ENCODE measurements at places on chromosomes 6 and 20.
A peak's percentile ranks its signal among the peaks of the same experiment; 100 is the strongest.

- no peak for DNase-seq
Observed at GRCh38 chr20:4606051-4606450, 115.7 kb upstream of the PRND start.

- DNase-seq, result no peak
Observed at GRCh38 chr20:44129911-44130718, 56.9 kb downstream of the JPH2 start.

DNA sequence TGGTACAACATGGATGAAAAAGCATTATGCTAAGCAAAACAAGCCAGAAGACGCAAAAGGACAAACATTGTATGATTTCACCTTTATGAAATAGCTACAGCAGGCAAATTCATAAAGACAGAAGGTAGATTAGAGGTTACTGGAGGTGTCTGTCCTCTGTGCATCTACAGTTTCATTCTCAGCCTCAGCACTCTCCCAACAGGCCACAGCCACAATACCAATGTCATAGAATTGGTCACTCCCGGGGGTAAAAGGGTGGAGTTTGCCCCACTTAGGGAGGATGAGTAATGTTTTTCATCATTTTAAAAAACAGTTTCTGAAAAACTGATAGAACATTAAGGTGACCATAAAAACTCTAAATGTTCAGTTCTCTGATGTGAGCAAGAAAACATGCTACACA lies 17.2 kb upstream of the TMX4 start:
- DNase-seq, result no peak

- DNase-seq, result peak; percentile 13
Observed at GRCh38 chr6:159969204-159969912, 476 bp downstream of the IGF2R start.

GRCh38 chr6:22448291-22448711 lies 121.1 kb upstream of the HDGFL1 start:
- no peak for DNase-seq

GRCh38 chr6:44094403-44095242 lies 32.6 kb downstream of the MRPL14 start:
- no peak for DNase-seq

DNA sequence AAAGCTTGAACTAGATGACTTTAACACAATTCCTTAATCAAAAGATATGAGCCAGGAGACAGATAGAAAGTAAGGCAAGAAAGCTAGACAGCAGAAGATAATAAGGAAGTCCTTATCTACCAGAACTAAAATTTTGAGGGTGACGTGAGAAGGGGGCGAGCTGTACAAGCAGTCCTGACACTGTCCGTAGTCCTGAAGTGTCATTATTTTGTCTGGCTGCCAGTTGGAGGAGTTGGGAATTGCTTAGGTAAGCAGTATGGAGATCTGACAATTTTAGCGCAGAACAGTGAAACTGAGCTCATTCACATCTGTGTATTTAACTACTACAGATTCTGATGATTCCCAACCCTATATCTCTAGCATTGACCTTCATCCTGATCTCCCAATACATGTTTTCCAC lies 25.8 kb upstream of the CEP85L start:
- DNase-seq, result no peak

- no peak for DNase-seq
Observed at GRCh38 chr6:13113981-13114593, 214.2 kb downstream of the TBC1D7 start.

- DNase-seq, result no peak
Observed at GRCh38 chr6:95364016-95364604, 213.2 kb upstream of the MANEA start.

DNA sequence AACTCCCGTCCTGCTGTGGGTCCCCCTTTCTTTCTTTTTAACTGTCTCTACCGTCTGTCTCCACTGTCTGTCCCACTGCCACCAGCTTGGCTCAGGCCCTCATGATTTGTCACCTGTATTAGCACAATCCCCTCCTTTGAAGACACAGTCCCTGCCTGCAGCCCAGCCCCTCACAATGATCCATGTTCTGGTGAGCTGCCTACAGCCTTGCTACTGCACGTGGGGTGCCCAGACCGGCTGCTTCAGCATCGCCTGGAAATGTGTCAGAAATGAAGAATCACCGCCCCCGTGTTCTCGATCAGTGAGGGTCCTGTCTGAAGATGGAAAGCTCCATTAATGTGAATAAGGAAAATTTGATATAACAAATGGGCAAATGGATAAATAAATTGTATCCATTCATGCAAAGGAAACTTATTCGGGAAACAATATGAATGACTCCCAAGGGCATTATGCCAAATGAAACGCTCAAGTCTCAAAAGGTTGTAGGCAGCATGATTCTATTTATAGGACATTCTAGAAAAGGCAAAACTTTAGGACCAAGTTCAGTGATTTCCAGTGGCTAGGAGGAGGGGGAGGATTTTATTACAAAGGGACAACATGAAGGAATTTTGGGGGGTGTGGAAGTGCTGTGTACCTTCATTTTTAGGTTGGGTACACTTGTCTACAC lies 59.4 kb upstream of the CD83 start:
- DNase-seq, result no peak

DNA sequence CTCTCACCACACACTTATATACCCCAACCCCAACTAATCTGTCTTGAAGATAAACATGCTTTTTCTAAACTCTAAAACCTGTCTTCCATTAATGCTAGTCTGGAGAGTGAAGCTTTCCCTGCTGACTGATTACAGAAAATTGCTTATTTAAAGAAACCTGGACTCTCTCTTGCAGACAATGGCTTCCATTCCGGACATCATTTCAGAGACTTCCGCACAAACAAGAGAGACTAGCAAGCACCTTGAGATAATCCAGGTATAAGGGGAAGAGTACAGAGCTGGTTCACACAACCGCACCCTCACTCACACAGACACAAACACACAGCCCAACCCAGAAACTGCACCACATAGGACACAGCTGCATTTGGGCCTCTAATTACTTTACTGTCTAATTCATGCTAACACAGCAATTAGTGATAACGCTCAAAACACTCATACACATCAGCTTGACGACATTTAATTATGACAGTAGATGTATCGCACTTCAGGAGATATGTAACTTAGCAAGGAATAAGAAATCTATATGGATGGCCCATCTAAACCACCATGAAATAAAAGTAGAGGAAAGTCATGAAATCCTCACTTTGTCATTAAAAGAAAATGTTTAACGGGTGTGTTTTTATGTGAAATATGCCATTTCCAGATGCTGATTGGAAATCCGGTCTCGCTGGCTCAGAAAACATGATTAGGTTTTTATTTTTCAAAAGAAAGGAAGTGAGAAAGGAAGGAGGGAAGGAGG lies 138.1 kb upstream of the JARID2 start:
- DNase-seq, result no peak

DNA sequence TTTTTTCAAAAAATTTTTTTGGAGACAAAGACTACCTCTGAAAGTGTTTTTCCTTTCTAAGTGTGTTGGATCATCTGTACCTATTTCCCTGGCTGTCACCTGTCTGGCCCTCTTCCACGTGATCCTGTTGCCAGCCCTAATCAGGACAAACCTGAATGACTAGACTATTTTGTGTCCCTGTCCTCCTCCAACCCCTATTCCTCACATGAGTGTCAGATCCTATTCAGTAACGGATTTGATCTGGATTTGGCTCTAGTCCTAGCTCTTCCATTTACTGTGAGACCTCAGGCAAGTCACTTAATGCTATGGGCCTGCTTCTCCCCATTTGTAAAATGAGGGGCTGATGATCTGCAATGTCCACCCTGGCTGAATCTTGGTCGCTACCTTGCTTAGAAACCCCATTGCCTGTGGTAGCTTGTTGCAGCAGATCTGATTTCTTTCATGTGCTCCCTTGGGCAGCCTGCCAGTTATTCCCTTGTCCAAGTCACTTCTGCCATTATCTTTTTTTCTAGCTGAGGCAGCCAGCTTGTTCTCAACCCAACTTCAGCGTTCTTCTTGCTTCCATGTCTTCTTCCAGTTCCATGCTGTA lies 4.8 kb downstream of the PHF20 start:
- DNase-seq, result no peak

- DNase-seq, result no peak
Observed at GRCh38 chr6:33192671-33193602, 670 bp upstream of the COL11A2 start.

GRCh38 chr6:88650029-88650619 lies 313.3 kb downstream of the RNGTT start:
- DNase-seq, result no peak

GRCh38 chr20:61192337-61192950 lies 59.6 kb upstream of the CDH4 start:
- DNase-seq, result no peak

- no peak for DNase-seq
Observed at GRCh38 chr20:24411834-24412216, 57.6 kb upstream of the SYNDIG1 start.

DNA sequence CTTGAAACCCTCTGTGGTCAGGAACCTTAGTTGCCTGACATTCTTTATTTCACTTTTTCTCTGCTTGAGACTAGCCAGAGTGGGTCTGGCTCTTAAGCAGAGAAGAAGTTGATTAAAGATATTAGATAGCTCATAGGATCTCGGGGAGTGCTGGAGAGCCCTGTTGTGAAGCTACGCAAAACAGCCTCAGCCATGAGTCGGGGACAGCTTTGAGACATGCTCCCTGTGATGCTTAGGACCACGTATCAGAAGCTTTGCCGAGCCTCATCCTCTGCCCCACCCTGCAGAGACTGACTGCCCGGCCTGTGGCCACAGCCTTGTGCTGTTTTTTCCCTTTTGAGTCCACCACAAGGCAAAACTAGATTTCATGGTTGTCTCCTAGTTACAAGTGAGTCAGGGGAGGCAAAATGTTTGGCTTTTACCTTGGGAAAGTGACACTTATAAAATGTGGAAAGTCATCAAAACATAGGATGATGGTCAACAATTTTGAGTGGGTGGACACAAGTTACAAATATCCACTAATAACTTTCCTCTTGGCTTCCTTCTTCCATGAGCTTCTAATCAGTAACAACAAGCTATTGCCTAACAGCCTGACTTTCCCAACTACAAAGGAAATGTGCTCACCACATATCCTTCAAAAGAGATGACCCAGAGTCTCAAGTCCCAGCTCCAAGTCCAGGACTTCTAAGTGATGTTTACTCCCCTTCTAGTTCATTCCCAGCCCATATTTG lies 108.4 kb downstream of the JAG1 start:
- no peak for DNase-seq

DNA sequence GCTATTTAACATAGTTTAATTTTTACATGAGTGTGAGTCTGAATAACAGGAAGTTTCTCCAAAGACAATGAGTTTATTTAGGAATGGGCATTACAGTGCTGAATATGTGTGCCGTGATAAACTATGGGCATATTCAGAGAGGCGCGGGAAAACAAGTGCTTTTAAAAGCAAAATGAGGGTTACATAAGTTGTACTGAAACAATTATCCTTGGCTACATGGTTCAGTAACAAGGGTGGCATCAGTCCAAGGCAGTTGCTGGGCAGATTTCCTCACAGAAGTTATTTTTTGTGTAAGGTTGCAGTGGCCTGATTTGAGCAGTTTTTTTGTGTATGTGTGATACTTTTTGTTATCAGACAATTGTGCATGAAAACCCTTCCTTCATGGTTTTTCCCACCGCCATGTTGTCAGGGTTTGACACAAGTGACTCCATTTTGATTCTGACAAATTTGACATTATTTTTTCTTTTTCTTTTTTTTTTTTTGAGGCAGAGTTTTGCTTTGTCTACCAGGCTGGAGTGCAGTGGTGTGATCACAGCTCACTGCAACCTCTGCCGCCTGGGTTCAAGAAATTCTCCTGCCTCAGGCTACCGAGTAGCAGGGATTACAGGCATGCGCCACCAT lies 22.3 kb upstream of the PXDC1 start:
- DNase-seq, result no peak

GRCh38 chr20:43420192-43420591 lies 37.5 kb upstream of the SRSF6 start:
- no peak for DNase-seq

- DNase-seq, result no peak
Observed at GRCh38 chr6:31460361-31461025, 37.5 kb upstream of the MICB start.

DNA sequence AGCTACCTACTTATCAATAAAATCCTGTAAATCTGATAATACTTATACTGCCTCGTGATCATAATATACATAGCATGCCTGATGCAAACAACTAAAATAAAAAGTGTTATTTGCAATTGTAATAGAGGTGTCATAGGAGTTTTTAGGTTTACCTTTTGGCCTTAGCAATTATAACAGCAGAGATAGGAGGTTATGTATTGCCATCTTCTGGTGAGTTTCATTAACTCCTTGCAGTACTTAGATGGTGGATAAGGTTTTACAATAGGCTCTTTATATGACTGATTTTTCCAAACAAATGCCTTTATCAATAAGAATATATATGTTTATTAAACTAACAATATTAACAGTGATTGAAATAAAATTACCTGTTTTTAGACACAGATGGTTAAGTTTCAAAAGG lies 27.8 kb upstream of the MYCT1 start:
- DNase-seq, result no peak

- DNase-seq, result no peak
Observed at GRCh38 chr6:109212683-109213082, 117.4 kb downstream of the CEP57L1 start.

DNA sequence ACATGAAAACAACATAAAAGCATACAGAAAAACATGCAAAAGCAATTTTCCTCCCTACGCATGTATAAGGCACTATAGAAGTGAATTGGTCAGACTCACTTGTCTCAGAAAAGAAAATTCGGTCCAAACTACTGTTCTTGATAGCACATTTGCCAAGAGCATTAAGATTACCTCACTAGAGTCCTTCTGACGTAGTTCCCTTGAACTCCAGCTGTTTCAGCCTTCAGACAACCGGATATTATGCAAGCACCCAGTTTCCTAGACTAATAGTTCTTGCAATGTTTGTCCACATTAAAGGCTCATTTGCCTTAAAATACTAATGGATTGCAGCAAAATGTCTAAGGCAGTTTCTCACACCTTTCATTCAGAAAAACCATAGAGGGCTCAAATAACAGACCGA lies 2.5 kb upstream of the CASS4 start:
- DNase-seq, result no peak

DNA sequence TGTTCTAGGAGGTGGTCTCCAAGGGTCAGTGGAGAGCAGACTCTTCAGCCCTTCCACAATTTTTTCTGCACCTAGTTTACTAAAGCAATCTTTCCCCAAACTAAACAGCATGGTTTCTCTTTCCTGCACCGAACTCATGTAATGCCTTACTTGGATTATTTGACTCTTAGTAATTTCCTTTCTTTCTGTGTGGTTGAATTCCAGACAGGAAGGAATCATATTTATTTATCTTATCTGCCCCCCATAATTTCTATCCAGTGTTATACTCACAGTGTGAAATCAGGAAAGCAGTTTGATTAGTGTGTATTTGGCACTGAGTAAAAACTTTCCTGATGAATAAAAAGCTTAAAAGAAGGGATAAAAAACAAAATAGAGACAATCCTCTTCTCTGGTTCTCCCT lies 140.3 kb upstream of the STMND1 start:
- no peak for DNase-seq

DNA sequence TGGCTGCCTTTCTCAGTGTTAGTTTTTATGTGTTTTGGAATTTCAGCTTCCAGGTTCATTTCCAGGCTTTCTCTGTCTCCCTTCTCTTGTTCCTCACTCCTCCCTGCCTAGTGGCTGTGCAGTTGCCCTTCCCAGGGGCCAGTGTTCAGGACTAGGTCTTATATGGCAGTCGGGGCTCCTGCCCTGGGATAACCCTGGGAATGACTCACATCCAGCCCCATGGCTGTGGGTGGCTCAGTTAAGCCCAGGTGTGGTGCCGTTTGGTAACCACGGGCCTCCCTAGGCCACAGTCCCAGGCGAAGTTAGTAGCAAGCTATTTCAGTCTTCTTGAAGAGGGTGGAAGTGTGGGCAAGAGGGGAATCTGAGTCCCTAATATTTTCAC lies 57.4 kb upstream of the DDR1 start:
- DNase-seq, result no peak

Data from central memory CD4-positive, alpha-beta T cell (primary cell).